ENCODE measurements at places on chromosomes 11 and 22.

DNA sequence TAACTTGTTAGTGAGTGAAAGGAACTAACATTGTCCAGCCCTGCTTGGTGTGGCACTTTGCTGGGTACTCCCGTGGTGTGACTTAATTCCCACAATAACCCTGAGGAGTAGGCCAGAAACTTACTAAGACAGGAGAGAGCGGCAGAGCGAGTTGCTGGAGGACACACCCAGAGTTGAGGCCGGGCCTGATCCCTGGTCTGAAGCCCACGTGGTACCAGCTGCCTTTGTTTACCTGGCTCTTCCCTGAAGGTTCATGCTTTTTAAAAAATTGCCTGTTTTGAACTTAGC is 594 bp downstream of the MPST start:
- DNase-seq: no peak

DNA sequence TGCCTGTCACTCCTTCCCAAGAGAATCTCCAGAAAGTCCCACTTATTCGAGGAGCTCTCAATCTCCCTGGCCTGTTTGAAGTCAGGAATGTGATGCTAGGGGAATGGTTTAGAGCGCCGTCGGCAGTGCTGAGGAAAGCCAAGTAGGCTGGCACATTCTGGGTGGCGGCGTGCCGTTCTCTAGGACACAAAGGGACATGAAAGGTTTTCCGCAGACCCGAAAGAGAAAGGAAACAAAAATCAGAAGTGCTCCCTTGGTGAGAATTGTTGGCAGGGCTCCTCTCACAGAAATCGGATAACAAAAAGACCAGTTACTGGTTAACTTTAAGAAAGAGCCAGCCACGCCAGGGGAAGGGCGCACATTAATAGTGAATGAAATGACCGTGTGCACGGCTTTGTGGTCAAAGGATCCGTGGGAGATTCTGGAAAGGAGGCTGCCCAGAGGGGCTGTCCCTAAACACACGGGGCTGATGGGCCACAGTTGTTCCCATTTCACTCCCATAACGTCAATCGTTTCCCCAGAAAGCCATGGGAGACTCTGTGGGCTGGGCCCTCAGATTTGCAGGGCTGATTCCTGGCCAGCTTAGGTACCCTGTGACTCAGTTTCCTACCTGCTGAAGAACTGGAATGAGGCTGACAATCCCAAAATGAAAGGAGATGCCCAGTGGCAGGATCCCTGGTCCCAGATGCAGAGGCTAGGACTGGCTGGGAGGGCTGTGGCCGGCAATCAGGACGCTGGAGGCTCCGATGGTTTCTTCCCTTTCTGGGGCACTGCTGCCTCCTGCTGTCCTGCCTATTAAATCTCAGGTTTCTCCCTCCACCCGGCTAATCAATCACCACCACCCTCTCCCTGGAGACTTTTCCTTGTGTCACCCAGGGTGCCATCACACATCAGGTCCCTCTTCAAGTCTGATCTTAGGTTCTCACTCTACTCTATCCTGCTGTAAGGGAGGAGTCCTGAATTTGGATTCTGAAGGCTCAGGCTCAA is 82.3 kb downstream of the RCN1 start:
- peak; percentile 50 for DNase-seq

DNA sequence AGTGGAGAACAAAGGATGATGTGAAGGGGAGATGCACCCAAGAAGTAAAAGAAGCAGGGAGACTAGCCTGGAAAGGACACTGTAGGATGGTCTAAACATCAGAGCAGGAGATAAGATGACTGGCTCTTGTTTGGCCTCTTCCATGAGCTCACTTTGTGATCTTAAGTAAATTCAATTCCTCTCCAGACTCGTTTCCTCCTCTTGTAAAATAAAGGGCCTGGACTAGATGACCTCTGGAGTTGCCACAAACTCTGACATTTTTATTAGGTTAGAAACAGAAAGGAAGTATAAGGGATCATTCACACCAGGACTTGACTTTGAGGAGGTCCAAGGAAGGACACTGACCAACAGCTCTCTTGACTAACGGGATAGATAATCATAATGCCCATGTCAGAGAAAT is 60.2 kb upstream of the SCUBE2 start:
- no peak for DNase-seq

- no peak for DNase-seq
These were observed 762 bp downstream of the MTMR3 start for GRCh38 chr22:29883775-29884097.

DNA sequence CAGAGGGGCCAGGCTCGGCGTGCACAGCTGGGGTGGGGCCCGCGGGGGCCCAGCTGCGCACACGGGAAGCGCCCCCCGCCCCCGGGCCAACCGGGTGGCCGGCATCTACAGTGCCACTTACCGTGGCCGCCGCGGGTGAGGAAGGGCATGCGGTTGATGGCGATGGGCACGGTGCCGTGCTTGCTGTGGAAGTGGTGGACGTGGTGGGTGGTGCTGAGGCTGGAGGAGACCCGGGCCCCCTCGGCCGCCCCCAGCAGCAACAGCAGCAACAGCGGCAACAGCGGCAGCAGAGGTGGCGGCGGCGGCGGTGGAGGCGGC is 51.4 kb downstream of the SLC22A12 start:
- no peak for DNase-seq

- DNase-seq: no peak
These were observed 14.7 kb upstream of the CHRNA10 start for GRCh38 chr11:3685923-3686322.

- no peak for DNase-seq
These were observed 1.8 kb downstream of the TMEM86A start for GRCh38 chr11:18700375-18700774.

GRCh38 chr22:47835726-47836125 is 1073.3 kb downstream of the TBC1D22A start:
- no peak for DNase-seq

DNA sequence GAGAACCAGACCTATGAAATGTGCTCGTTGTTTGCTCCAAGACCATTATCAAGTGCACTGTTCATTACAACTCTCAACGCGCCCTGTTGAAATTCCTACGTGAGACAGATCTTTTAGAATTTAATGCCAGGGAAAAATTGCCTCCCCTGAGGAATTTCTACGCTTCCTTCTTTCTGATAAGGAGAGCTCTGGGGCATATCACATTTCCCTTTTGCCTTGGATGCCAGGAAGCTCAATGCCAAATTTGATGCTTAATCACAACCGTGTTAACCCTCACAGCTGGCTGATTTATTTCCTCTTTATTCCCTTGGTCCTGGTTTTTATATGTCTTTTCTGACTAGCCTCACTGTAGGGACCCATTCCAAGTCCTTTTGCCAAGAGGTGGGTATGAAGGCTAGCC is 109.4 kb downstream of the MICAL2 start:
- no peak for DNase-seq

- peak; percentile 90 for DNase-seq
These were observed at the start of gene KAT5 for GRCh38 chr11:65711785-65712632. Gene KAT5 (plus strand): TSS chr11:65712252. CDS start chr11:65712268, 16 bp downstream.

DNA sequence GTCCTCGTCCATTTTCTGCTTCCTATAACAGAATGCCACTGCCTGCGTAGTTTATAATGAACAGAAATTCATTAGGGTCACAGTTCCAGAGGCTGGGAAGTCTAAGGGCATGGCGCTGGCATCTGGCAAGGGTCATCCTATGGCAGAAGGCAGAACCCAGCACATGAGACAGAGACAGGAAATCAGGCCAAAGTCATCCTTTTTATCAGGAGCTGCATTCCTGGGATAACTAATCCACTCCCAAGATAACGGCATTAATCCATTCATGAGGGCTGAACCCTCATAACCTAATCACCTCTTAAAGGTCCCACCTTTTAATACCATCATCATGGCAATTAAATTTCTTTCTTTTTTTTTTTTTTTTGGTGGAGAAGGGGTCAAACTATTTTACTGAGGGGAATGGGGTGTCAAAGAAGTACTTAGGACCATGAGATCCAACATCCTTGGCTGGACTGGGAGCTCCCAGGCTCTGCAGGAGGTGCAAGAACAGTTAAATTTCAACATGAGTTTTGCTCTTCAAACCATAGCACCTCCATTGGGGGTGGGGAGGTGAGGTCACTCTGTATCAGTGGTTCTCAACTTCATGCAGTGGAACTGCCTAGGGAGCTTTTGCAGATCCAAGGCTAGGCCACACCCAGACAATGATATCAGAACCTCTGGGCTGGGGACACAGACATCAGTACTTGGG is 4.4 kb downstream of the TMEM109 start:
- peak; percentile 23 for DNase-seq

DNA sequence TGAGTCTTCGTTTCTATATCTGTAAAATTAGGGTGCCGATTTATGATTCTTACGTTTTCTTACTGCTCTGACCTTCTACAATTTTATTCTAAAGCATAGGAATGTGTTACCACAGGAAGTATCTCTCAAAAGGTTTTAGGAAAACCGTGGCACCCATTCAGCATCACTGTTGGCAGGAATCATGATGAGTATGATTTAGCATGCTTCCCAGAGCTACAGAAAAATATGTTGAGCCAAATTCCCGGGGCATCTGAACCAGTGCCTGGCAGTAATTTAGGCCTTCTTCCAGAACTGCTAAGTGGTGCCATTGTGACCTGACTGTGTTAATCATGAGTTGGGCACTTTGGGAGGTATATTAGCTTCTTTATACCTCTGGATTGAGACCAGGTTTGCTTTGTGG is 605.0 kb upstream of the RAG2 start:
- DNase-seq: no peak

DNA sequence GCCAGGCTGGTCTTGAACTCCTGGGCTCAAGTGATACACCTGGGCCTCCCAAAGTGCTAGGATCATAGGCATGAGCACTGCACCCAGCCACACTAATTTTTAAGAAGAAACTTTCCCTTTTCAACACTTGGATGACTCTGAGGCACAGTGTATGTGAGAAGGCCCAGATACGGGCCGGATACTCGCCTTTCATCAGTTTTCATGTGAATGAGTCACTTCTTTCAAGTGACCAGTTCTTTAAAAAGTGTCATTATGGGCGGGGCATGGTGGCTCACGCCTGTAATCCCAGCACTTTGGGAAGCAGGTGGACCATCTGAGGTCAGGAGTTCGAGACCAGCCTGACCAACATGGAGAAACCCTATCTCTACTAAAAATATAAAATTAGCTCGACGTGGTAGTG is 120.8 kb downstream of the CTTN start:
- no peak for DNase-seq

DNA sequence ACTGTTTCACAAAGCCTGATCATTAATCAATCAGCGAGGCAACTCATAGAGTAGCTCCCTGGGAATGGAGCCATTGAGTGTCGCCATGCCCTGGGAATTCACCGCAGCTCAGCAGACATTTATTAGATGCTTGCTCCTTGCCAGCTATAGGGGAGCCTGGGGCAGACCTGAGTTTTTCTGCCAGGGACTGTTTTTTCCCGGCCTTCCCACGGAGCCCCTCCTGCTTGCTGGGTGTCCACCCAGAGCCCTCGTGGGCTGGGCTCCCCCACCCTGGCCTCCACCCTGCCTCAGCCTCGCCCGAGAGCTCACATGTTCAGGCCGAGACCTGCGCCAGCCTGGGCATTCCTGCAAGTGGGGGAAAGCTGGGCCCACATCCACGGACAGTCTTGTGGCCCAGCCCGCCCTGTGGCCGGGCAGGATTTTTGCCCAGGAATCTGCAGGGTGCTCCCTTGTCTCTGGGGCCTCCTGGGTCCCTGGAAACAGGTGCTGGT is 64.9 kb downstream of the SMIM38 start:
- DNase-seq: no peak

DNA sequence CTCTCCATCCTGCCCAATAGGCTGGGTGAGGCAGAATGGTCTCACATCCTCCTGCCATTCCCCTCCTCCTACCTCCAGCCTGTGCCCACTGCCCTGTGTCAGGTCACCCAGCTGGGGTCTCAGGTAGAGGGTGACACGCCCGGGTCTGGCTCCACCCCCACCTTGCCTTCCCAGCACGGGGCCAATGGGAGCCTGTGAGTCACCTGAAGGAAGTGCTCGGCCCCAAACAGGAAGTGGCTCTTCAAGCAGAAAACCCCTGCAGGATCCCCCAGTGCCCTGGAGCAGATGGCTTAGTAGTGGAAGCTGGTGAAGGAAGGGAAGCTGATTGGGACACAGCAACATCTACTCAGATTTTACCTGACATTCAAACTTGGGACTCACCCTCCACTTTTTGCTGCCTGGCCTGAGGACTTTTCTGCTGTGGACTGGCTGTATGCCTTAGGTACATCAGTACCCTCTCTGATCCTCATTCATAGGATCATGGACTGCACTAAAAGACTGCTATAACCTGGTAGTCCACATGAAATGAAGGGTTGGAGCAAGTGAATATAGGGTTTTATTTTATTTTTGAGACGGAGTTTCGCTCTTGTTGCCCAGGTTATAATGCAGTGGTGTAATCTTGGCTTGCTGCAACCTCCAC is 33.4 kb downstream of the GDPD5 start:
- DNase-seq: peak; percentile 54

GRCh38 chr11:78208257-78209165 is 19.8 kb downstream of the USP35 start:
- DNase-seq: no peak

DNA sequence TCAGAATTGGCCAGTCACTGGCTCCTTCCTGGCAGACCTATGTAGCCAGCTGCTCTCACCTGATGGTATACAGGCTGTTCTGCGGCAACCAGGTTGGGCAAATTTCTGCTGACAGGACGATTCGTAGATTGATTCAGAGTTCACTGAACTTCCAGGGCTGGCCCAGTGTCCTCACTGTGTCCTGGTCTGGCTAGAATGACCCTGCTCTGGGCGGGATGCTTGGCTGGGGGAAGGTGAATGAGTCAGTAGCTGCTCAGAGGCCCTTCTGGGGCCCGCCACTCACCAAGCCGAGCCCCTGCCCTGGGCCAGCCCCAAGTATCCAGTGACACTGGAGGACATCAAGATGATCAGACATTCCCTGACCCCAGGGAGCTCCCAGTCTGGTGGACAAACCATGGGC is 62.9 kb upstream of the WNT11 start:
- DNase-seq: no peak

DNA sequence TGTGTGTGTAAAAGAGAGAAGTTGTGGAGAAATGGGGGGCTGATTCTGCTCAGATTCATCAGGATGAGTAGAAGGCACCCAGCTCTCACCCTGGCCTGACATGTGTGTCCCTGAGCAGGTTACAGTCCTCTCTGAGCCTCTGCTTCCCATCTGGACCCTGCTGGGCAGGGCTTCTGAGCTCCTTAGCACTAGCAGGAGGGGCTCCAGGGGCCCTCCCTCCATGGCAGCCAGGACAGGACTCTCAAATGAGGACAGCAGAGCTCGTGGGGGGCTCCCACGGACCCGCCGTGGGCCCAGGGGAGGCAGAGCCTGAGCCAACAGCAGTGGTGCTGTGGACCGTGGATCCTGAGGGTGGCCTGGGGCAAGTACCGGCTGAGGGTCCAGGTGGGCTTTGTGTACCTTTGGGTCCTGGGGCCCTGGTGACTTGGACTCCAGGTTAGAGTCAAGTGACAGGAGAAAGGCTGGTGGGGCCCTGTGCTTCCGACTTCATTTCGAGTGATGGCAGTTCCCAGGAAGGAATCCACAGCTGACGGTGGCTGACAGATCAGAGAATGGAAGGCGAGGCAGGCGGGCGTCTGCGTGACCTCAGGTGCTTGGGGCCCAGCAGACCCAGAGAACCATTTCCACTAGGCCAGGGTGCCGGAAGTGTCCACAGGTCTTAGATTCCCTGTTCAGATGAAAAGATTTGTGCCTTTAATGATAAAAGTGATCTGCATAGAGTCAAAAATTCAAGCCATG is 21.9 kb downstream of the NEAT1 start:
- DNase-seq: no peak

GRCh38 chr22:23583836-23584235 is 3.7 kb upstream of the IGLL1 start:
- no peak for DNase-seq

Measured in GM20000 (cell line).